A549 treated with CpdA at 1 μM for 4 hours (cell line): ENCODE measurements at places on chromosomes 6 and 20. TPM values are rescaled to one million over a fixed set of nuclear protein-coding genes. Genes with fewer than 3 reads are reported as not detected.

The ANGPT4 gene
- 0.03 TPM in 1 of 5 replicates, not detected in the others for total RNA-seq

The LHFPL5 gene
- 0.13 to 0.22 TPM (median 0.16 TPM) in 3 of 5 replicates, not detected in the others for total RNA-seq

The RAET1E gene
- total RNA-seq, result 1.9 to 3.0 TPM (median 2.6 TPM) in 5 replicates

The TDRD6 gene
- total RNA-seq, result 0.64 TPM in 1 of 5 replicates, not detected in the others

The LRFN2 gene
- not detected in 5 replicates for total RNA-seq

The SLC35F1 gene
- 0.01 TPM in 1 of 5 replicates, not detected in the others for total RNA-seq

The MAS1 gene
- total RNA-seq, result not detected in 5 replicates

The LYRM4 gene
- total RNA-seq, result 23.0 to 36.8 TPM (median 34.5 TPM) in 5 replicates

The ACSS1 gene
- 7.8 to 11.9 TPM (median 11.7 TPM) in 5 replicates for total RNA-seq

The SIM1 gene
- total RNA-seq, result not detected in 5 replicates

The SCRT2 gene
- not detected in 5 replicates for total RNA-seq

The ENPP5 gene
- total RNA-seq, result not detected in 5 replicates

The CTAGE9 gene
- total RNA-seq, result not detected in 5 replicates

The HCRTR2 gene
- total RNA-seq, result not detected in 5 replicates

The EEF1A1 gene
- 7,345 to 9,062 TPM (median 7,697 TPM) in 5 replicates for total RNA-seq

The TCP11 gene
- total RNA-seq, result not detected in 5 replicates

The MAFB gene
- 0.03 to 0.08 TPM (median 0.06 TPM) in 4 of 5 replicates, not detected in the other for total RNA-seq

The RBM38 gene
- total RNA-seq, result 23.1 to 35.8 TPM (median 34.1 TPM) in 5 replicates

The DUSP15 gene
- 0.64 to 1.5 TPM (median 1.1 TPM) in 5 replicates for total RNA-seq

The TTK gene
- 18.4 to 22.5 TPM (median 19.3 TPM) in 5 replicates for total RNA-seq

The ZBP1 gene
- 0.02 to 0.10 TPM (median 0.07 TPM) in 3 of 5 replicates, not detected in the others for total RNA-seq

The SNAP25 gene
- 16.3 to 20.3 TPM (median 18.9 TPM) in 5 replicates for total RNA-seq

The LINC00237 gene
- not detected in 5 replicates for total RNA-seq

The LPIN3 gene
- 8.7 to 13.0 TPM (median 10.4 TPM) in 5 replicates for total RNA-seq

The HLA-DRA gene
- total RNA-seq, result not detected in 5 replicates

The TOX2 gene
- 7.8 to 10.3 TPM (median 10.0 TPM) in 5 replicates for total RNA-seq

The LTA gene
- total RNA-seq, result 0.08 to 0.13 TPM (median 0.10 TPM) in 3 of 5 replicates, not detected in the others

The FAM83C gene
- 0.03 to 0.06 TPM (median 0.05 TPM) in 3 of 5 replicates, not detected in the others for total RNA-seq

The TREM1 gene
- 0.23 to 0.49 TPM (median 0.29 TPM) in 3 of 5 replicates, not detected in the others for total RNA-seq

The NR2E1 gene
- 0.03 to 0.09 TPM (median 0.05 TPM) in 3 of 5 replicates, not detected in the others for total RNA-seq

The FYN gene
- total RNA-seq, result 4.0 to 5.2 TPM (median 4.2 TPM) in 5 replicates

The TP53TG5 gene
- total RNA-seq, result not detected in 5 replicates

The GHRH gene
- total RNA-seq, result not detected in 5 replicates

The FOXF2 gene
- 17.7 to 24.2 TPM (median 23.0 TPM) in 5 replicates for total RNA-seq

The E2F1 gene
- total RNA-seq, result 27.2 to 31.6 TPM (median 29.4 TPM) in 5 replicates

The CST3 gene
- total RNA-seq, result 206 to 378 TPM (median 367 TPM) in 5 replicates
